Activated T-cell treated with anti-CD3 and anti-CD28 coated beads, Interleukin-2, amount 50 U/mL, for 1 hour (primary cell): ENCODE measurements at places on chromosomes 7 and 10.

- DNase-seq: no peak
These were observed 166.2 kb upstream of the PRR15 start for GRCh38 chr7:29397398-29397797.

- no peak for DNase-seq
These were observed 29.8 kb downstream of the BCAP29 start for GRCh38 chr7:107609811-107610261.

GRCh38 chr10:85864173-85864549, 502.4 kb downstream of the GRID1 start:
- no peak for DNase-seq

DNA sequence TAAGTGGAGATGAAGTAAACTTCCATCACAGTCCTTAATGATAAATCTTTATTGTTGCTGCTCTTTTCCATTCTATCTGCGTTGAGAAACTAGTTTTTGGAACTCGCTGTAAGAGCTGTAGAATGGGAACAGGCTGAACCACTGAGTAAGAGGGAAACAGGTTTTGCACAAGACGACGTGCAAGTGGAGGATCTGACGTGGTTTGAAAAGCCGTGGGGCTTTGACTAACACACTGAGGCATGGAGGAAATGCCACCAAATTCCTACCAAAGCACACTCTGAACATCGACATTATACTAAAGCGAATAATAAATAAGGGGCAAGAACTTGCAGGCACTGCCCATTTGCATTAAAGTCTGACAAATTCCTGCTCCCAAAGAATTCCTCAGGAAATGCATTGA, 160.6 kb downstream of the KLF6 start:
- no peak for DNase-seq

DNA sequence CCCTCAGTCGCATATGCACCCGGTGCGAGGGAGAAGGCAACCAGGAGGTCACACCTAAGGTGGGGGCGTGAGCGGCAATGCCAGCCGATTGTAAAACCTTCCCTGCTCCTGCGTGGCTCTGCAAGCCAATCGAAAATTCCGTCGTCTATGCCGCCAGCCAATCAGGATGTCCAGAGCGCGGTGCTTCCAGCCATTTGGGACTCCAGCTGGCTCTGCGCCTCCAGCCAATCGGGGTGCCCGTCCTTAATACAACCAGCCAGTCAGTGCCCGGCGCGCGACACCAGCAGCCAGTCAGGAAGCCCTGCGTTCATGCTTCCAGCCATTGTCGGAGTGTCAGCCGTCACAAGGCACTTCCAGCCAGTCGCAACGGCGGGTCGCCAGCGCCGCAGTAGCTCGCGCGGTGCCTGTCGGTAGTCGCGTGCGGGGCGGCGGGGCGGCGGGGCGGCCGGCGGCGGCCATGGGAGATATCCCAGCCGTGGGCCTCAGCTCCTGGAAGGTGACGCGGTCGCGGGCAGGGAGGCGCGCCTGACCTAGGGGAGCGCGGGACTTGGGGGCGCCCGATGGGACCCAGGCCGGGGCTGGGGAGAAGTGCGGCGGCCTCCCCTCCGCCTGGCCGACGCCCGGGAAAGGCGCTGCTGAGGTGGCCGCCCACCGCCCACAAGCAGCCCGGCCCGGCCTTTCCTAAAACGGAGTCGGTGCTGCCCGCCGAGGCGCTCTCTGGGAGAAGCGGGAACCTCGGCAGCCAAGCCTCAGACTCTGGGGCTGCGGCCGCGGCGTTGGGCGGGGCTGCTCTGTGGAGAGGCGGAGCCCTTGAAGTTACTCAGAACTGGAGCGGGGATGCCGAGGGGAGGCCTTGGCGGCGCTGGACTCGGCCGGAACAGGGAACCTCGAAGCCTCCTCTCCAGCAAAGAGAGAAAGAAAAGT, at the start of gene AKR1E2:
Gene AKR1E2, plus strand, starts transcription at position 340 of the 924 bp plus-strand sequence. Its CDS starts 118 bp downstream, at position 458.
- DNase-seq: peak; percentile 70

- no peak for DNase-seq
These were observed 26.8 kb upstream of the EGR2 start for GRCh38 chr10:62842983-62843382.

DNA sequence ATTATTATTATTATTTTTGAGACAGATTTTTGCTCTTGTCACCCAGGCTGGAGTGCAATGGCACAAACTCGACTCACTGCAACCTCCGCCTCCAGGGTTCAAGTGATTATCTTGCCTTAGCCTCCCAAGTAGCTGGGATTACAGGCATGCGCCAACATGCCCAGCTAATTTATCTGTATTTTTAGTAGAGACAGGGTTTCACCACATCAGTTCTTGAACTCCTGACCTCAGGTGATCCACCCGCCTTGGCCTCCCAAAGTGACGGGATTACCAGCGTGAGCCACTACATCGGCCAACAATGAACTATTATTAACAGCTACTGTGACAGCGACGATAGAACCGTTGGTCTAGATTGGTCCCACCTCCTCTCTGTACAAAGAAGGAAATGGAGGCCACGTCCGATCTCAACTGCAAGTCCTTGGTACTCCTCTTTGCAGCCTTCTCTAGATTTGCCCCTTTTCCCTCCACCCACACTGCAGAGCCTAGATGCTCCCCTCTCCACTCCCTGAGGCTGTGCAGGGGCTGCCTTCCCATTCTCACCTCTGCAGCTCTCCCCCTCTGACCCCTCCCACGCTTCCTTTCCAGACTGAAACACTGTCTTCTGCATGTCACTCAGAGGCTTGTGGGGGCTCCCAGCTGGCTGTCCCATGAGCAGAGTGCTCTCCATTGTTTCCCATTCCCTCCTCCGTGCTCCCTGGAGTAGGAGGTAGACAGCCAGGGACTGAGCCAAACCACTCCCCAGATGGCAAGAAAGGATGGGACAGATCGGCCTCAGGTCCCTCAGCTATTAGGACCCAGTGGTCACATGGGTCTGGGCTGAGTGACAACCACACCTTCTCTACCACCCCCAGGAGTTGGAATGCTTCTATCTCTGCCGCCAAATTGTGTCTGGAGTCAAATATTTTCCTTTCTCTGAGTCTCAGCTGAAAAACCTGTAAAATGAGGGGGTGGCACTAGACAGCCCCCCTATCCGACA, 2.3 kb downstream of the LOXL4 start:
- no peak for DNase-seq

DNA sequence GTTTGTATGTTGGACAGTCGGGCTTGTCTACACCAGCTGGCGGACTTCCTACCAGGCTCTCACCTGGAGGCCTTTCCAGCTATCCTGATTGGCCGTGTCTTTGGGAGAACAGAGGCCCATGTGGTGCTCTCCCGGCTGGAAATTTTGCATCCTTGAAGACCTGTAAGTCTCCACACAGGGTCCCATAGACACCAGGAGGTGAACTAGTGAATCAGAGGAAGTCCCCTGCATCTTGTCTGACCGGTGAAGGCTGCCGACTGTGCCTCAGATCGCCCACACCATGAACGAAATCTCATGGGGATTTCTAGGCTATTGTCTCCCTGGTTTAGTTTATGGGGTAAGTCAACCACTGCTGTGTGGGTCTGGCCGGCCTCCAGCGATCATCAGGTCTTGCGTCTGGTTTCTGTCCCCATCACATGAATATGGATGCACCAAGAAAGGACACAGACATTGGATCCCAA, 108.4 kb upstream of the LYZL2 start:
- no peak for DNase-seq

DNA sequence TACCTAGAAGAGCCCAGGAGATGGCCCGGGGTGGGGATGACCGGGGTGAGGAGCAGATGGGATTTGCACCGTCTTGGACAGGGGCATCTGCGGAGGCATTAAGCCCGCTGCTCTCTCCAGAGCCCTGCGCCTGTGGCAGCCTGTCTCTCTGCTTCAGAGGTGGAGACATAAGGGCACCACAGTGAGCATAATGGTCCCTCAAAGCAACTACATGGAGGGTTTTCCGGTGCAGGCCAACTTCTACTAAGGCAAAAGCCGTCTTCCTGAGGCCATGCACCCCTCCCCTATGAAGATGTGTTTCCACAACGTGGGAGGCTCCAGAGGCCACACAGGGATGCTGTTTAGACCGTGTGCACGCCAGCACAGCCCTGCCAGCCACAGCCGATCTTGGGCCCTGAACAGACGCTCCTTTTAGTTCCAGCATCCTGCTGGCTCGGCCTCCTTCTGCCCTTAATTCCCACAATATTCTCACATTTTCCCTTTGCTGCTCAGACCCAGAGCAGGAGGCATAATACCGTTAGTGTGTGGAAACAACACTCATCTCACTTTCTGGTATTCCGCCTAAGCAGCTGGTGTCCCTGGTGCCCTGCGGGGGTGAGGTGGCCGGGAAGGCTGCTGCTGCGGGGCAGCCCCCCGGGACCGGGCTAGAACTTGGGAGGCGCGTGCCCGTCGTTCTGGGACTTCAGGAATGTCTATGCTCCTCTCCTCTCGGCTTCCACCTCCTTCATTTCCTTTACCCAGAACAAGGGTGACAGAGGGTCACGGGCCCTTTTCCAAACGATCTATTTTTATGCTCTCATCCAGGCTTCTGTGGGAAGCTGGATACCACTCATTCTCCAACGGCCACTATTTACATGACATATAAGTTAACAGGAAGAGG, 266.9 kb downstream of the TNS3 start:
- no peak for DNase-seq

DNA sequence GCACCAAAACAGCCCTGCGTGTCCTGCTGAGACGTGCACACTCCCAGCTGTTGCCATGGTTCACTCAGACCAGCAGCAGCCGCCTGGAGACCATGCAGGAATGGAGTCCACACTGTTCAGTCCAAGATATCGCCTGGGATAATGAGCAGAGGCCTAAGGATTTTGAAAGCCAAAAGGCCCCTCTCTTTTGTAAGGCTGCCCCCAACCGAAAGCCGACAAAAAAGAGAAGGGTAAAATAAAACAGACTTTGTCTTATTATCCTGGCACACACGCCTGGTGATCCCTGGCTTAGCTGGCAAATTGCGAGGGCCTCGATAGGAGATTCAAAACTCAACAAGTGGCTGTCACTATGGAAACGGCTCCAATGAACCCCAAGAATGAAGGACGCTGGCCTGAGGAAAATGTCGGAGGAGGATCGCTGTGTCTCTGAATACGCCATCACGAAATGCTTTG, 263.6 kb downstream of the SKIDA1 start:
- DNase-seq: no peak

DNA sequence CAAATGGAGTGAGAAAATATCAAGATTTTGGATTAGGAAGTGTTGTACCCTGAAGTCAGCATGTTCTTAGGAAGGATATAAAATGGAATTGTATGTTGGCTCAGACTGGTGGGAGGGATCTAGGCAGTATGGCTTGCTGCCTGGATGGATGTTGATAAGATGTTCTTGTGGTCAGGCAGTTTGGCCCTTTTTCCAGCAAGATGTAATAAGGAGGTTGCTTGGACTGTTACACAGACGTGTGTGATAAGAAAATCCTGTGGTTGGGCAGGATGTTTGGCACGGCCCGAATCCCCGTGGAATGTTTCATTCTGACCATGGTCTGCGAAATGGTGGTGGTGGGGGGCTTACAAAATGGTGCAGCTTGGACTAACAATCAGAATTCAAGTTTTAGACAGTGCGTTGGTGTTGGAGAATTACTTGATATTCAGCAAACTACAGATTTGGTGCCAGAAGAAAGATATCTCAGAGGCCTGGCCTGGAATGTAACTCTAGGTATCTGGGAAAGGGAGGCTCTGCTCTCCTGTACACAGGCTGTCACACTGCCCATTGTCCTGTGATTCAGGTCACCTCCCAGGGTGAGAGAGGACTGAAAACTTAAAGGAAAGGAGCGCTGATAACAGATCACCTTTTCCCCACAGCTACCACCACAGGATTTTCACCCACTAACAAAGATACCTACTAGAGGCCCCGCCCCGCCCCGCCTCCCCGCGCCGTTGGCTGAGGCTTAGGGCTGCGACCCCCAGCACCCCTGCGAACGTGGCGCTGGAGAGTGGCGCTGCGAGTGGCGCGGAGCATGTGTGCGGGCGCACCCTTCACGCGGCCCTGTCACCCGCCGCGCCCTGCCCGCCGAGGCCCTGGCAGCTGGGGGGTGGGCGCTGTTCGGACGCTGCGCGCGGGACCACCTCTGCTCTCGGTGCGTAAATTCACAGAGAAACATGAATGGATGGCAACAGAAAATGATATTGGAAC, 19.3 kb upstream of the ZNF680 start:
- DNase-seq: no peak

- DNase-seq: no peak
These were observed 399 bp upstream of the OGDHL start for GRCh38 chr10:49762566-49762877.

DNA sequence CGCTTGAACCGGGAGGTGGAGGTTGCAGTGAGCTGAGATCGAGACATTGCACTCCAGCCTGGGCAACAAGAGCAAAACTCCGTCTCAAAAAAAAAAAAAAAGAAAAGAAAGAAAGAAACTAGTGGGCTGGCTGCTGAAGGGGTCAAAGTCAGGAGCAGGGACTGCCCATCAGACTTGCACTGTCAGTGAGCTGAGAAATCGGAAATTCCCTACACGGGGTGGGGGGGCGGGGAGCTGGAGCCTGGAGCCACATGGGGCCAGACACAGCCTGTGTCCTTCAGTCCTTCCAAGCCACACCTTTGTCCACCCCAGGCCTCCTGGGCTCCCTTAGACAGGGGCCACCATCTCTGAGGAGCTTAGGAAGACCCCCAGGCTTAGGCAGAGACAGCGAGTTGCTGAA, 34.5 kb downstream of the SRRM3 start:
- no peak for DNase-seq

GRCh38 chr7:74482629-74483401, 29.1 kb downstream of the GTF2IRD1 start:
- DNase-seq: no peak

DNA sequence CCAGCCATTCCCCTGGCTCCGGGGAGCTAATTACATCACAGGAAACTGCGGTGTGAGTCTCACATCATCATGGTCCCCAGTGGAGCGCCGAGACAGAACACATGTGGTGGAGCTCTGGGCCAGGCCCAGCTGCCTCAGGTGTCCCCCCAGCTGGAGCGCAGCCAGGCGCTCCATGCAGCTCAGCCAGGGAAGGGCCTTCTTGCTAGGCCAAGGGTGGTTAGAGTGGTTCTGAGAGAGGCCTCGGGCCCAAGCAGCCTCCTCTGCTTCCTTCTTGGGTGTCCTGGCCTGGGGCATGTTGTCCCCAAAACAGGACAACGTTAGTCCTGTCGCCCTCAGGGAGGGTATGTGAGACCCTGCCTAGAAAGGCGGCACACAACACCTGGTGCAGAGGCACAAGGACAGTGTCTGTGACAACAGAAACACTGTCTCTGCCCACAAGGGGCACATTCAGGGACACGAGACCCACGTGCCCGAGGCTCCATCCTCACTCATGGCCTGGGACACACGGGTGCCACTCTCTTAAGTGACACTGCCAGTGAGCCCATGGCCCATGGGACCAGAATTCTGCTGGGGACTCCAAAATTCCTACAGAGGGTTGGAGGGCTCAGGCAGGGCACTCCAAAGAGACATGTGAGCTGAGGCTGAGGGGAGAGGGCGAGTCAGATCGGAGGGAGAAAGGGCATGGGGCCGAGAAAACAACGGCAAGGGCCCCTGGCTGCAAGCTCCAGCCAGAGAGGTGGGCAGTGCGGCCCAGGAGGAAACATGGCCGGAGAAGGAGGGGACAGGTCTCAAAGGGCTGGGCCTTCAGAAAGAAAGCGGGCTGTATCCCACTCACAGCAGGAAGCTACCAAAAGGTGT, 37.0 kb upstream of the RET start:
- DNase-seq: no peak

DNA sequence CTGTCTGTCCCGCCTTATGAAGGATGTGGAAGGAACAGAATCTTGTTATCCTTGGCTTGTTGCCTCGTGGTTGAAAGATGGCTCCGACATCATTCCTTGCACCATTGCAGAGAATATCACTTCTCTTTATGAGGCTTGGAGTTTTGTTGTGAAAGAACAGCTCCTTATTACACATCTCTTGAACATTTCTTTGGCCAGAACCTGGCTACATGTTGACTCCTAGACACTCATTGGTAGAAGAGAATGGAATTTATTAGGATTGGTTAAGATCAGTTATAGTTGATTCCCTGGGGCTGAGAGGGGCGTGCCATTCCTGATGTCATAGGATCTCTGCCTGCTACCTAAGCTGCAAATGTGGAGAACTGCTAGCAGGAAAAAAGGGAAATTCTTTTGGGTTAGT, 180.5 kb upstream of the CTBP2 start:
- DNase-seq: no peak
